ENCODE measurements at places on chromosomes 12 and 14.

- no peak for DNase-seq
Observed at GRCh38 chr14:69242311-69243224, 17.4 kb upstream of the GALNT16 start.

DNA sequence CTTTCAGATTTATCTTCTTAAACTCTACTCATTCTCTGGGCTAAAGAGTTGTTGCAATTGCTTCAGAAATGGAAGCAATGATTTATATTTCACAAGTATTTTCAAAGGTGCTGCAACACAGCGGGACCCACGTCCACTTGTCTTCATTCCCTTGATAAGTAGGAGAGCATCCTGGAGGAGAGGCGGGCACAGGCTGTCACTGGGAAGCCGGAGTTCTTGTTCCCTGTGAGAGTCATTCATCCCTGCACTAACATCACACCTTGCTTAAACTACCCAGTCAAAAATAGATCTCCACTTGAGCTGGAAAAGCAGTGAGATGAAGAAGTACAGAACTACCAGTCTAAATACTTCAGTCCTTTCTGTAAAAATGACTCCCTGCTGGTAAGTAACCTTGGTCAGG is 160.5 kb upstream of the RASSF8 start:
- DNase-seq: no peak

GRCh38 chr12:107131832-107132616 is 38.7 kb upstream of the CRY1 start:
- DNase-seq: no peak

GRCh38 chr12:93116632-93117031 is 187.5 kb upstream of the EEA1 start:
- no peak for DNase-seq

- no peak for DNase-seq
Observed at GRCh38 chr14:34465069-34465859, 3.2 kb upstream of the SPTSSA start.

DNA sequence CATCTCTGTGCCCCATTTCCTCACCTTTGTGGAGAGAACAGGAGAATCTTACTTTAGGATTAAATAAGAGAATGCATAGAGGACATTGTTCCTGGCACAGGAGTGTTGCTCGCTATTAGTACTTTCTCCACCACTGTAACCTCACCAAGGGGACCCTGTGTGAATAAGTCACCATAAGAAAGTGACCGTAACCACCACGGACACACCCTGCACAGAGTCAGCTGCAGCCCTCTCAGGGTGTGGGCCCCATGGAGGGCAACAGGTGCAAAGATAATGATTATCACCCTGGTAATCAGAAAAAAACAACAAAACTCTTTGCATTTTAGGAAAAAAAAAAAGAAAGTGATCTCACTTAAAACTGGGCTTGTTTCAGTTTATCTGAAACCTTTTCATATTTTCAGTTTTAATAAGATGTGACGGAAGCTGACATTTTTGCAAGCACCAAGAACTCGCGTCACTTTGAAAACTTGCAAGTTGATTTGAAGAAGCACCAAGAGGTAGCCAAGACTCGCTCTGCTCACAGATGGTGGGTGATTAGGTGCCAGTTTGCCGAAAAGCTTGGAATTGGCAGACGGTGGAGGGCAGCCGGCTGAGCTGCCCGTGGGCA is 87.0 kb upstream of the VRK1 start:
- DNase-seq: no peak

DNA sequence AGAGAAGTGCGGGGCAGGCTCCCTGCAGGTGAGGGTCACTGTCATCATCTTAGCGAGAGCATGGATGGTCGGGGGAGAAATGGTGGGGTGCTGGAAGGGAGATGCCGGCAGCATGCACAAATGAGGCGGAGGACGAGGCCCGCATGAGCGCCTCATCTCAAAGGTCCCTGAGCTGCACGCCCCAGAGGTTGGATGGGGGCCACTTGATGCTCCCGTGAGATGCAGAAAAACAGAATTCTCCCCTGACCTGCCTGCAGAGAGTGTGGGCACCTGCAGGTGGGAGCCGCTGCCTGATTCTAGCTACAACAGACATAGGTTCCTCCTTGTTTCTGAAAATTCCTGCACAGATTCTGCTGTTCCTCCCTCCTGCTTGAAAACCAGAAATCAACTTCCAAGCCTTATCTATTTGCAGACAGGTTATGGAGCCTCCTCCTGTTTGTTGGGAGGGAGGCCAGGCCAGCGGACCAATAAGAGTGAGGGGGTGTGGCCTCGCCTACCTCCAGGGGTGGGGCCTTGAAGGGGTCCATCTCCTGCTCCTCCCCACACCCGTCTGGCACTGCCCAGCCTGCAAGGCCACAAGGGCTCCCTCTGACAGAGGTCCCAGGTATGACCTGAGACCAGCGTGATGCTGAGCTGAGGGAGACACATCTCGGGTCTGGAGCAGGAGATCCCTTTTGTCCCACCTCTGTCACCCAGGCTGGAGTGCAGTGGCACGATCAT is 67.2 kb downstream of the KDM2B start:
- DNase-seq: no peak

GRCh38 chr12:88111074-88111652 is 30.7 kb downstream of the CEP290 start:
- no peak for DNase-seq

DNA sequence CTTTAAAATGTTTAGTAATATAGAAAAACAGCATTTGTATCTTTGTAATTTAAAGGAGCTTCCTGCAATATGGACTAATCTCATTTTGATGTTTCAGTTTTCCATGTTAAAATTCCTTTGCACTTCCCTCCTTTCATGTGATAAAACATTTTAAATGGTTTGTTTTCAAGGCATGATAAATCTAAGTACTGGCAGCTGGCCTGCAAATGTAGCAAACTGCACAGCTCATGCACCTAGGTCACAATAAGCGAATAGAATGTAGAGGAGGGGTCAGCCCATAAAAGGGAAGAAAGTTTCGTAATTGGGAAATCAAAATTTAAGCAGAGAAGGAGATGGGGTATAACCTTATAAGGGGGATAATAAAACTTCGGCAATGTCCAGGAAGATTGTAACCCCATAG is 80.0 kb upstream of the KCNH3 start:
- DNase-seq: no peak

DNA sequence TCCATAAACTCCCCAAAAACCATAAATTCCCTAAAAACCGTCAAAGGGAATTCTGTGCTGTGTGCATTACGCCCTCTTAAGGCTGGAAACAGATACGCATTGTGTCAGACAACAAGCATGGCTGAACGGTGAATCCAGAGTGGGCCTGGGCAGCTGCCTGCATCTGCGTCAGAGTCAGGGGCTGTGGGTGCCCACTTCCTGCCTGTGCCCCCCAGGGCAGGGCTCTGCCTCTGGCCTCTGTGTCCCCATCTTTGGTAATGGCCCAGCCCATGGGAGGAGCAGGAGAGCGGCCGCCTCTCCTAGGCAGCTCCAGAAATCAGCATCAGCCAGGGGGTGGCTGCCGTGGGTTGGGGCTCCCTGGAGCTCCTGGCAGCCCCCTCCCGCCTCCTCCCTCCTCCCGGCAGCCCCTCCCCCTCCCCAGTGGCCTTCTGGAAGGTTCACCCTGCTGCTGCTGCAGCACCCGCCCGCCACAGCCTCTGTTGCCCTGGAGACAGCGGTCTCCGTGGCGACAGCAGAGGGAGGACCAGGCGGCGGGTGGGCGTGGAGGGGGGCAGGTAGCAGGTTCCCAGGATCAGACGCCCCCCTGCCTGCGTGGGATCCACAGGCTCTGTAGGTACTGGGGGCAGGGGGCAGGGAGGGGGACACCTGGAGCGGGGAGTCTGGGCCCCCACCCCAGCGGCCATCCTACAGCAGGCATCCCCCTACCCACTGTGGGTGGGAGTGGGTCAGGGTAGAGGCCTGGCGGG is 5.9 kb downstream of the MMP17 start:
- no peak for DNase-seq

GRCh38 chr12:4089121-4089606 is 184.4 kb upstream of the CCND2 start:
- DNase-seq: no peak

GRCh38 chr12:14283489-14284144 is 81.9 kb upstream of the ATF7IP start:
- no peak for DNase-seq

DNA sequence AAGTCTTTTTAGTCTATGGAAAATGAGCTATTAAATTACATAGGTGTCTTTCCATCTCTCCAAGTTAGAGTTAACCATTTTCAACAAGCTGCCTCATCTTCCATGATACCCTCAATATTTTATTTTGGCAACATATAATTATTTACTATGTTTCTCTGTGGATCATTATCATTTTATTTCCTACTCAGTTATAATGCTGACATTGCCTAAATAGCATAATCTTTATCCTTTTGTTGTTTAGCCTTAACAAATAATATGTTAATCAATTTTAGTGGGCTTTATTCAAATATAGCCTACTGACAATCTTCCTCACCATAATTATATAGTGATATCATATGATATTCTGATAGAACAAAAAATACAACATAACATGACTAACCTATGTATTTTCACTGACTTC is 1044.8 kb upstream of the FOXG1 start:
- no peak for DNase-seq

DNA sequence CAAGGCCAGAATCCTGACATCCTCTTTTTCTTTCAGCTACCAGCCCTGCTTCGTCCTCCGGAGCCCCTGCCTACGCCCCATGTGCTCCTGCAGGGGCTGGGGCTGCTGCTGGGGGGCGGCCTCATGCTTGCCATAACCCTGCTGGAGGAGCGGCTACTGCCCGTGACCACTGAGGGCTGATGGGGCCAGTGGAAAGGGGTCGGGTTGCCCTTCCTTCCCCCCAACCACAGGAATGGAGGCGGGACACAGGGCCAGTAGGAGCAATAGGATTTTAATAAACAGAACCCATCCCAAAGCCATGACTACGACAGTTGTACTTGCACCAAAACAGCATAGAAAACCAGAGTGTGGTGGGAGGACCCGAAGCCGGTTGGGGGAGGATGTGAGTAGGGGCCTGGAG is 7.7 kb downstream of the SLC39A5 start:
- no peak for DNase-seq

DNA sequence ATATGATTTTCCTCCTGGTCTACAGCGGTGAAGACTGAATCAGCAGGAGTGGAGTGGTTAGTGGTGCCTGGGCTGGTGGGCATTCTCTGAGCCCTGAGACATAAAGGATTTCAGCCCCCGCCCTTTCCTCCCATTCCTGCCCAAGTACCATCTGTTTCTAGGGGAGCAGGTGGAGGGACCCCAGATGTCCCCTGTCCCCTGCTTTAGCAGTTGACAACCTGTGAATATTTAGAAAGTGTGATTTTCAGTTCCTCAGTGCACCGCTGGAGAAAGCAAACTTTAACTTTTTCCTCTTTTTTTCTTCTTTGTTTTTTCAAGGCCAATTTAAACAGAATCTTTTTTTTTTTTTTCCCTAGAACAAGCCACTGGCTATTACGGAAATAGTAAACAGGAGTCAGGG is 163.8 kb upstream of the MYL2 start:
- DNase-seq: no peak

DNA sequence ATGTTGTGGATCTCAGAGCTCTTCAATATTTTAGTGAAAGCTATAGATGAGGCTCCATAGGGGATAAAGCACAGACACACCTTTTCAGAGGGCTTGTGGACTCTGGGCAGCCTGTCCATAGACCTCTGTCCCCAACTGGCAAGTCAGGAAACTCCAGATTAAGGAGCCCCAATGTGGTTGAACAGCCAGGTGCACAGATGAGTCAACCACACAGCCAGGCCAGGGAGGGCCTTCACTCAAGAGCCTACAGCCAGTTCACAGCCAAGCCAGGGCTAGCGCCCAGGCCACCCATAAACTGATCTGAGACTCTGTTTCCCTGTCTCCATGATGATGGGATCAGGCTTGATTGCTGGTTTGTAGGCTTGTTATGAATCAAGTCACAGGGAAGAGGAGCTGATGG is 1.0 kb upstream of the BDKRB2 start:
- no peak for DNase-seq

GRCh38 chr12:32039347-32039746 is 67.3 kb upstream of the BICD1 start:
- no peak for DNase-seq

GRCh38 chr12:122726080-122726558 is 4.5 kb downstream of the HCAR1 start:
- DNase-seq: no peak

DNA sequence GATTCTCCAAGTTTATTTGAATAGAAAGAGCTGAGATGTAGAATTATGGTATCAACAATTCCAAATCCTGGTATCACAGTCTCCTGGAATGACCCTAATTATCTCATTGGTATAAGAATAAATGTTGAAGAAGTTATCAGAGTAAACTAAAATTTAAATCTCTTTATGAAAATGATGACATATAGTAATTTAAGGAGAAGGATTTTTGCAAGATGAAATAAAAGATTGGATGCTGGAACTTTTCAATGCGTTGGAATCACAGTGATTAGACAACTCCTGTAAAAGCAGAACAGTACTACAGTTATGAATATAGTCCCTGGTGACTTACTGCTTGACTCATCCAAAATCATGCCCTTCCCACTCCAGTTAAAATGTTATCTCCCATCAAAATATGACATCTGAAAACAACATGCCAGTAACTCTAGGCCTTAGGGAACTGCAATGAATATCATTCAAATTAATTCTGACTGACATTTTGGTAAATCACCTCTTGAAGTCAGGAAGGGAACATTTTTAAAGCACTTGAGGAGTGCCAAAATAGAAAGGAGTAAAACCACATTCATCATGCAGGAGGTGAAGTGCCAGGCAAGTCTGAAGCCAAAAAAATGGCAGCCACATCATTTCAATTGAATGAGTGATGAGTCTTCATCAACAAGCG is 197.8 kb upstream of the PRKD1 start:
- no peak for DNase-seq

DNA sequence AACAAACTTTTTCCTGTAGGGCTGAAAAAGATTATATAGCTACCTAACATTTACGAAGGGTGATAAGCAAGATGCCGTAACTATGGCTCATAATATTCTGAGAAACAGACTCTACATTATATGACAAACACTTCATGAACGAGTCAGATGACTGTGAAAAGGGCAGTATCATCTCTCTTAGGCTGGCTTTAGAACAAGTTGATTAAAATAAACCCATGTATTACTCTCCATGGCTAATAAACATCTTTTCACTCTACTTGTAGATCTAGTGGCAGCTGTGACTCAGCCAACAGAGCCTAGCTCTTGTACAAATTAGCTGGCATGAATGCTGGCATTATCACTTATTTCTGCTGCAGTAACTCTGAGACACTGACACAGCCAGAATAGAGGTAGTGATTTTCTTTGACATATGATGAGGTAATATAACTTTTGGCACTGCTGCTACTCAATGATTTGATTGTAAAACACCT is 47.1 kb downstream of the SLC2A13 start:
- no peak for DNase-seq

DNA sequence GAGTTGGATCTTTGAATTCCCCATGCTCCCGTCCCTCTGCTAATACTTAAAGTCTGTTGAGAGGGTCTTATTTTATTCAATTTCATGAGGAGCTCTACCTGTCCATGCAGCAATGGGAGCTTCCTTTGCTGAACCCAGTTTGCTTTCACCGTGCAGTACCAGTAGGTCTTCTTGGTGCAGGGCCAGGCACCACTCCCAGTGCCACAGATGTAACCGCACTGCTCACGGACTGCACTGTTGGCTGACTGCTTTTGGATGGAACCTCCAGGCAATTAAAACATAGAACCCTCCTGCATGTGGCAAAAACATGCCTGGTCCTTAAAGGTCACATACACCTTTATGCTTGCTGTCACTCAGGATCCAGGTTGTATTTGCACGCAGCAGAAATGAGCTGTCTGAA is 9.3 kb upstream of the CABP1 start:
- no peak for DNase-seq

Measured in psoas muscle (tissue), 8 donors.